Left cardiac atrium (tissue), 4 donors: ENCODE measurements at places on chromosomes 16 and 17. TPM values are rescaled to one million over a fixed set of nuclear protein-coding genes. Genes with fewer than 3 reads are reported as not detected.

DNA sequence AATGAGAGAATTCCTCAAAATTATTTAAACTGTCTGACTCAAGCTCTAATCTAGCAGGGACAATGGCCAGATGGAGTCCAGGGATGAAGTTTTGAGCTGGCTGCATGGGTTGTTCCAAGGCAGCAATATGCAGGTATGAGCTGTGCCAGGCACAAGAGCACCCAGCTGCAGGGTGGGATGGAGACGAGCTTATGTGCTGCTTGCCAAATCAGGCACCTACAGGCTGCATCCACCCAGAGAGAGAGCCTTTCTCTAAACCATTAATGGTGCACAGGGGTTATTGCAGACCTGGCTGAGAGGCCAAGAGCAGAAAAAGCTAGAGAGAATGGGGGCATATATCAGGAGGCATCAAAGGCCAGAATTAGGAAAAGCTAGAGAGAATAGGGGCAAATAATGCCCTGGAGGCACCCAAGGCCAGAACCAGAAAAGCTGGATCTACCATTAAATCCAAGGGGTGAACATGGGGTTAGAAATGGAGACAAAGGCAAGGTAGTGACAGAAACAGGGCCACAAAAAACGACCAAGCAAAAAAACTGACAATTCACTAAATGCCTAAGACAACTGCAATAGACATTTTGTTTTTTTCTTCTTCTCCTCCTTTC is 11.0 kb downstream of the KRT33A start:
- DNase-seq: no peak

DNA sequence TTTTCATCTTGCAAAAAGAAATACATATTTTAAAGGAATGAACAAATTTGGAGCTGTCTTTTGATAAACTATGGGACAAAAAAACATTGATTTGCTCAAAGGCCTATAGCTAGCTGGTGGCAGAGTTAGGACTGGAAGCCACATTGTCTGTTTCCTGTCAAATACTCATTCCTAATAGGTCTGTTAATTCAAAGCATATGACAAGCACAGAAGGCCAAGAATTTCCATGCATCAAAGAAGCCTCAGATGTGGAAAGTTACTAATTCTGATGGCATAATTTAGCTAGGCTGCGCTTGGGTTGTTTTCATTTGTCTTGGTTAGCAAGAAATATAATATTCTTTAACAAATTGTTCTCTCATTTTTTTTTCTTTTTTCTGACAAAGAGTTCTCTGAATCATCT is 98.0 kb downstream of the CDK5R1 start:
- no peak for DNase-seq

DNA sequence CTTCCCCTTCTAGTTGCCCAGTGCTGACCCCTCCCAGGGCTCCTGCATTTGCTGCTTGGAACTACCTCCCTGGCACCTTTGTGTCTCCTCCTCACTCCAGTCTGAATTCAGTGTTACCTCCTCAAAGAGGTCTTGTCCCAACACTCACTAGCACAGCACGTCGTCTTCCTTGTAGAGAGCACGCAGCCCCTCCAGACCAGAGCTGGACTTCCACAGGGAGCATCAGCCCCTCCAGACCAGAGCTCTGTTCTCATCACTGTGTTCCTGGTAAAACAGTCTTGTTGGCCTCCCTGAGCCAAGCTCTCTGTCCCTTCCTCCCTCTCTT is 27.8 kb upstream of the MGAT5B start:
- DNase-seq: no peak

GRCh38 chr16:17563323-17564091 is 92.7 kb upstream of the XYLT1 start:
- DNase-seq: no peak

DNA sequence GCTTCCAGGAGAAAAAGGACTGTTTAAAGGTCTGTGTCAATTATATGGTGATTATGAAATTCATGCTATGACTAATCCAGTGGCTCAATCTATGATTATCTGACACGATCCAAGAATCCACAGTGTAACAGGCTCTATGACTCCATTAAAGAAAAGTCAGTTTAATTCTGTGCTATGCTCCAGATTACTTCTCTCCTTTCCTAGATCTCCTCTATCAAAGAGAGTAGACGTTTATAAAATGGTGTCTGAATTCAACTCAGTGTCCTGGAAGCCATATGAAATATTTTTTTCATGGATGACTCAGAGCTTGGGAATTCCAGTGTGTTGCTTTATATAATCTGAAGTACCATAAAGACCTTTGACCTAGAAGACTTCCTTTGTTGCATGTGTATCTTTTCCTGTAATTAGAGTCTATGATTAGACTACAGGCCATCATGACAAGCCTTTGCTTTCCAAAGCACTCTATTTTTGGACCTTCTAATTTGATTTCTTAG is 27.0 kb upstream of the NF1 start:
- DNase-seq: no peak

GRCh38 chr16:49994006-49994405 is 31.0 kb upstream of the CNEP1R1 start:
- DNase-seq: no peak

GRCh38 chr16:24027466-24027865 is 191.7 kb downstream of the PRKCB start:
- no peak for DNase-seq

MPV17L gene
- total RNA-seq: 8.3 TPM

HS3ST3A1 gene
- total RNA-seq: 0.16 TPM
